ENCODE measurements at places on chromosomes 16 and 17.

- DNase-seq, result no peak
These were observed 3.1 kb upstream of the NFATC3 start for GRCh38 chr16:68081861-68082628.

GRCh38 chr16:75862098-75862386 is 135.8 kb upstream of the CPHXL start:
- no peak for DNase-seq

GRCh38 chr17:27593232-27593856 is 37.6 kb upstream of the LGALS9 start:
- no peak for DNase-seq

GRCh38 chr16:86285938-86286921 is 224.1 kb upstream of the FOXF1 start:
- no peak for DNase-seq

DNA sequence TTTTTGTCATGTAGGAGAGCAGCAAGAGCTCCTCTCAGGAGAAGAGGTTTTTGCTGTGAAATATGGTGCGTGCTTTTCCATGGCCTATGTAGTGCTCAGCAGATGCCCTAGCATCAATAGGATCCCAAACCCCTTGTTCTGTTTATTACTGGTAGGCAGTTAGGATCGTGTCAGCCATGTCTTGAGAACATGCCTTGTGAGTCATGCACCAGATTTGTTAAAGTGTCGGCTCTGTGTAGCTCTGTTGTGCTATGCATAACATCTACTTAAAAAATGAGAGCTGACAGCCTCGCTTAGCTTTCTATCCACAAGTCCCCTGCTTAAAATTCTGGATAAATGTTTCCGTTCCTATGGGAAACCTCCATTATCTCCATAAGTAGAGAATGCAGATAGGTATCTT is 4.4 kb upstream of the EIF4A3 start:
- no peak for DNase-seq

DNA sequence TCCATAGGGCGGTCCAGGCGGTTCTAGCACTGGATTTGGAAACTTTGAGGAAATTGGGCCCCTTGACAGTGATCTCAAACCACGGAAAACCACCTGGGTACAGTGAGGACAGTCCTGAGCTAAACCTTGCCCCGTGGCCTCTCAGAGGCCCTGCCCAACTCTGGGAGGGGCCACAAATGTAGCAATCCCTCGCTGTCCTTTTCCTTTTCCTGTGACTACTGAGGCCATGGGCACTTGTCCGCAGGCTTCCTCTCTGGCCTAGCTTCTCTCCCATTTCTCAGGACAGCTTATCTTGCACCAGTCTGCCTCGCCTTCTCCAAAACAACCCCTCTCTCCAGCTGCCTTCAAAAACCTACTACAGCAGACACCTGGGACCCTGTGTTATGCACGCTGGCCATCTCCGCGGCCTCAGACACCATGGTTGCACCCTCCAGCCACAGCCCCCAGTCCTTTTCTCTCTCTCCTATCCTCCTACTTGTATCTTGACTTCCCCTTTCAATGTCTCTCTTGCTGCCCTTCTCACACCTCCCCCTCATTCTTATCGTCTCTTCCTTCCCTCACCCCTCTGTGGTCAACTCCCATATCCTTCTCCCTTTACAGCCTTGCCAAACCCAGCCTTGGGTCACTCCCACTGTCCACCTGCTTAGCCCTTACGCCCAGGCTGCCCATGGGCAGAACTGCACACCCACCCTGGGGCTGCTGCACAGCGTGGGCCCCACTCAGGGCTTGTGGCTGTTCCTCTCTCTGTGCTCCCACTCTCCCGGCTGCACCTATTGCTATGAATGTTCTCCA is 7.6 kb downstream of the SCPEP1 start:
- no peak for DNase-seq

- peak; percentile 16 for DNase-seq
These were observed 33.4 kb downstream of the CDH13 start for GRCh38 chr16:82660075-82660645.

DNA sequence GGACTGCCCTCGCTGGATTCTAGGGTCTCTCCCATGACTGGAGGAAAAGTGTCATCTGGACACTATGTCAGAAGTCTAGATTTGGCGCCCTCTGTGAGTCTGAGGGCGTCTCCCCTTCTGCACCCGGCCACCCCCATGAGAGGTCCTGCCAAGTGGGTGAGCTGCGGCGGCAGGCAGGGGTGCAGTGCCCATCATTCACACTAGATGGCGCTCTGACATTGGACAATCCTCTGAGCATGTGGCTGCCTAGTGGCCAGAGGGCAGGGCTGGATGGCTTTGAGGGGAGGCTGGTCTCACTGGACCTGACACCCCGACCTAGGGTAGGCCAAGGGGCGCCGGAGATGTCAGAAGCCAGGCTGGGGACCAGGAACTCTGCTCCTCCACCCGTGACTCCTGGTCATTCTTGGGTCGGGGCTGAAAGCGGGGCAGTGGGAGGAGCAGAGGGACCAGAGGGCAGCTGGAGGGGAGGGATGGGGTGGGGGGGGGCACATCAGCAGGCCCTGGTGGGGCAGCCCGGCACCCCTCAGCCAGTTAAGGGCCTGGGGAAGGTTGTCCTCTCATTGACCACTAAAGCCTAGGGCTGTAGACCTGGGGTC is 28.0 kb downstream of the MRM1 start:
- DNase-seq, result peak; percentile 82

- no peak for DNase-seq
These were observed 19.0 kb upstream of the TUBG2 start for GRCh38 chr17:42640121-42640520.

GRCh38 chr16:67016681-67017420 is 12.1 kb upstream of the CBFB start:
- DNase-seq, result no peak

- DNase-seq, result no peak
These were observed 127.0 kb upstream of the HAS3 start for GRCh38 chr16:68978303-68978954.

GRCh38 chr17:67434061-67434525 is 57.0 kb downstream of the PITPNC1 start:
- DNase-seq, result peak; percentile 75

DNA sequence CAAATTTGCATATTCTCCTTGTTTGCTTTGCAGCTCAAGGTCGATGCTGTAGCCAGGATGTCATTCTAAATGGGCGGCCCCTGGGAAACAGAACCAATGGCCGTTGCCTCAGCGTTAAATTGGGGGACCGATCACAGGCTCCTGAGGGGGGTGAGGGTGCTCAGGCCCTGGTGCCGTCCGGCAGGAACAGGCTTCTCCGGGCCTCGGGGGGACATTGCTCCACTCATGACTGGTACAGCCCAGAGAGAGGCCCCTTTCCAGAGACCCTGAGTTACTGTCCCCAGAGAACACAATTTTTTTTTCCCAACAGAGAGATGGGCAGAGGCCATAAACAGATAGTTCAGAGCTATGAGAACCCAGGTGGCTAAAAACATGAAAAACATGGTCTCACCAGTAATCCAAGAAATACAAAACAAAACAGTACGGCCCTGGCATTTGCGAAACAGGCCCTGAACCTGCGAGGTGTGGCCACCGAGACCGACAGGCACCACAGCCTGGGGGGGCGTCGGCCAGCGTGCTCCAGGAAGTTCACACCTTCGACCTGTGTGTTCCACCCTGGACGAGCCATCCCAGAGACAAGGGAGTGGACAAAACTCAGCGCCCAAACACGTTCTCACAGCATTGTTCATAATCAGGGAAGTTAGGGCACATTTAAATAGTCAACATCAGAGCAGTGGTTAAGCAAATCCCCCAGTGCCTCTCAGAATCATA is 82.8 kb downstream of the METRNL start:
- DNase-seq, result no peak

DNA sequence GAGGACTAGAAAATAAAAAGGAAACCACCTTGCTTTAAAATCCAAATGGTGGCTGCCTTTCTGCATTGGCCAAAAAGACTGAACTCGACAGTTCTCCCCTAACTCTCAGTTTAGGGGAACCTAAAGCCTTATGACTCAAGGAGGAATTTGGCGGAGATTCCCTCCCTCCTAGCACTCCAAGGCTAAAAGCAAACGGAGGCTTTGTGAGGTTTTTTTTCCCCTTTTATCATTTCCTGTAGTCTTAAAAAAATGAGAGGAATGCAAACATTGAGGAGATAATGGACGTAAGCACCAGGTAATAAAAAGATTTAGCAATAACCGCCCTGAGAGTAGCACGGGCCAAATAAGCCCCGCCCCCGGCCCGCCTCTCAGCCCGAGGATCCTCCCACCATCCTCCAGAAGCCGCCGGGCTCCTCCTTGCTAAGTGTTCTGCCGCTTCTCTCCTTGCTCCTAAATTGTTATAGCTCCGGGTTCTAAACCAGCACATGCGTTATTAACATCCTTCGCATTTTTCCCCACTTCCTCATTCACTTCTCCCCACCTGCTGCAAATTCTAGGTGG is 5.8 kb upstream of the KIFC3 start:
- DNase-seq, result peak; percentile 80

GRCh38 chr16:72027669-72028378 is 19.3 kb downstream of the DHODH start:
- DNase-seq, result no peak

DNA sequence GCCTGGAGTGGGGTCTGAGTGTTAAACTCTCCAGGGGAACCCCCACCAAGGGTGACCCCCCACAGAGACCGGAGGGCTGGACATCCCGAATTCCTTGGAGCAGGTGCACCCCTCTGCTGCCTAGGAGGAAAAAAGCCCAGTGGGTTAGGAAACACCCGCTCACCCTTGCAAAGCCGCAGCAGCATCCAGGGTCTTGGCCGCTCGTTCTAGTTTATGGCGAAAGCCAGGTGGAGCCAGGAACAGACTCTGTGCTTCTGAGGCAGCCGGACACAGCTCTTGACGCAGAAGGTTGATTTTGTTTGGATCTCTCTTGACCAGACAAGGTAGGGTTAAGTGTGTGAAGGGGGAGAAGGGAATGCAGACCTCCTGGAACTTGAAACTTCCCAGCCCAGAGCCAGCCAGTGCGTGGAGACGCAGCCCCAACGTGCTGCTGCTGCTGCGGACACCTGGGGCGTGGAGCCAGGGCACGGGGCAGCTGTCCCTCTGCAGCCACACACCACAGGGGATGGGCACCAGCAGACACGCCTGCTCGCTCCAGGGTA is 154.5 kb downstream of the LAT start:
- no peak for DNase-seq

GRCh38 chr16:3243882-3244281 is 8.9 kb upstream of the ZNF200 start:
- no peak for DNase-seq

DNA sequence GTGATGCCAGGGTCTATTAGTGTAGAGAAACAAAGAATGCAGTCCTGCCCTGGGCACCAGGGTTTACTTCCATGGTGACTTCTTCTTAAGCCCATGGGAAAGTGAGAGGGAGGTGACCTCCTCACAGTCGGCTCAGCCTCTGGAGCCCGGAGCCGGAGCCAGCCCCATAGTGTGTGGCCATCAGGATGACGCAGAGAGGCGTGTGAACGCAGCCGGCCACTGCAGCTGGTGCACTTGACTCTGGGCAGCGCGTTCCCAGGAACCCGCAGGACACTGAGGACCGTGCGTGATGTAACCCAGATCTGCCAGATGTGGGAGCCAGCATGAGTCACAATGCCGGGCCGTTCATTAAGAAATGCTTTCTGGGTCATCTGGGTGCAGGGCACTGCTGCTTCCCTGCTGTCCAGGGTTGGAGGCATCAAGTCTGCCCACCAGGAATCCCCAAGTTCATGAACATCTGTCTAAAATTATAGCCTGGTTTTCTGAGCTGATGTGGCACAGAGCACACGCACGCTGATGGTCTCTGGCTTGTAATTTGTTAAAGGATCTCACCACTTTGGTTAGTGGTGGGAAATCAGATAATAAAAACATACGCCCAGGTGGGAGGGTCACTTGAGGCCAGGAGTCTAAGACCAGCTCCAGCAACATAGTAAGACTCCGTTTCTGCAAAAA is 114.1 kb downstream of the PITPNC1 start:
- no peak for DNase-seq

DNA sequence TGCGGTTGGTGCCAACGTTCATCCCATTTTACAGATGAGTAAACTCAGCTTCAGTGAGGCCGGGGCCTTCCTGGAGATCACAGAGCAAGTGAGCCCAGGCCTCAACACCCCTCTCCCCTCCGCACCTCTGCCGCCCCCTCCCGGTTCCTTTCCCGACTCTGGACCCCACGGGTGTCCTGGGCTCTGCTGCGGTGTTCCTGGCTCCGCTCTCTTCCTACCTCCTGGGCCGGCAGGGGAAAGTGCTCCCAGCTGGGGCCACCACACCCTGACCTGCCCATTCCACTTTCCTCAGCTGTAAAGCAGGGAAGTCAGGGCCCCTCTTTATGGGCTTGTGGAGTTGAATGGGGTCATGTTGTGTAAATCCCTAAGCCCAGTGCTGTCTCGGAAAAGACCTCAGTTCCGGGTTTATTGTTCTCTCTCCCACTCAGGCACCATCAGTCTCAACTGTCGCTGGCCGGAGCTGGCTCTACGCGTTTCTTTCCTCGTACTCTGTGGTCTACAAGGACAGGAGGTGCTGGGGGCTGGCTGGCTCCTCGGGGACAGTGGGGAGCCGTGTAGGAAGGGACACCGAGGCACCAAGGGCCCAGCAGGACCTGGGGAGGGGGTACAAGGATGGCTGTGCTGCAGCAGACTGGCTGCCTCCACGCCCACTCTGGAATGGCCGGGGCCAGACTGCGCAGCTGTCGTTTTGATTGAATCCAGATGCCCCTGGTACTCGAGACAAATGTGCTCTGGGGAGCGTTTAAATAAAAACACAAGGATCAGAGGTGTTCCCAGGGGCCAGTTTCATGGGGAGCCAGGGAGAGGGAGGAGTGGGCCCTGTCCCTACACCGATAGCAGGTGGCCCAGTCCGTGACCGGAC is 21.7 kb upstream of the ACSF3 start:
- DNase-seq, result no peak

DNA sequence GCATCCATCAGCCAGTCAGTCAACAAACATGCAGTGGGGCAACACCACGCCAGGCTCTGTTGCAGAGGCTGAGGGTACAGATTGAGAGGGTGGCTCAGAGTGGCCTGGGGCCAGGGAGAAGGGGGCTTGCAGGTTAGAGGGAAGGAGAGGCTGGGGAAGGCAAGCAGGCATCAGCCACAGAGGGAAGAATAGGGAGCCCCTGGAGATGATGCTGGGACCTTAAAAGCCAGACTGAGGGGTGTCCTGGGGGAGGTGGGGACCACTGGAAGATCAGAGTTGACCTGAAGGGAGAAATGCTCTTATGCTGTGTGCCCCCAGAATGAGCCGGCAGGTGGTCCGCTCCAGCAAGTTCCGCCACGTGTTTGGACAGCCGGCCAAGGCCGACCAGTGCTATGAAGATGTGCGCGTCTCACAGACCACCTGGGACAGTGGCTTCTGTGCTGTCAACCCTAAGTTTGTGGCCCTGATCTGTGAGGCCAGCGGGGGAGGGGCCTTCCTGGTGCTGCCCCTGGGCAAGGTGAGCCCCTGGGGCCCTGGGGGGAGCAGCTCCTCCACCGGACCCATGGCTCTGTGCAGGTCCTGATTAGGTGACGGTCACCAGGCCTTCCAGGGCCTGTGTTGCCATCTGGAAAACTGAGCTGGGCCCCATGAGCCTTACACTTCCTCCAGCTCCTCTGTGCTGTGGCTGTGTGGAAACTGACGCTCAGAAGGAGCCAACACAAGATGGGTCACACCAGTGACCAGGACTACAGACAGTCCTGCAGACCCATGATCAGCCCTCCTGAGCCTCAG is 1.7 kb downstream of the CORO1A start:
- DNase-seq, result no peak

- peak; percentile 42 for DNase-seq
These were observed 9.5 kb upstream of the AMZ2 start for GRCh38 chr17:68238164-68238870.

Data from CD4-positive, alpha-beta T cell treated with Interleukin-17A for 4 hours (primary cell).